AML-193 (cell line): ENCODE measurements at places on chromosomes 16 and 17.

GRCh38 chr17:50356892-50357510 is 11.1 kb downstream of the XYLT2 start:
- no peak for DNase-seq

DNA sequence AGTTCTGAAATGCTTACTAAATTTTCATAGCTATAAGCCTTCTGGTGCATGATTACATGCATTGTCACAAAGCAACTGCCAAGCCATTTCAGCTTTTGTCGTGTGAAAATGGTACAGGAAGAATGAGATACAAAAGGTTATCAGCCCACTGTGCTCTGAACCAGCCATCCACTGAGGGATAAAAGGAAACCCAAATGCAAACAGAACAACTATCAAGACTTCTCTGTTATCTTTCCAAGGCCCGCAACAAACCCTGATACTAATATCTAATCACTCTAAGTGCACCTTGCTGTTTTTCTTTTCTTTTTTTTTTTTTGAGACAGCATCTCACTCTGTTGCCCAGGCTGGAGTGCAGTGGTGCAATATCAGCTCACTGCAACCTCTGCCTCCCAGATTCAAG is 109.0 kb downstream of the FTO start:
- DNase-seq, result no peak

DNA sequence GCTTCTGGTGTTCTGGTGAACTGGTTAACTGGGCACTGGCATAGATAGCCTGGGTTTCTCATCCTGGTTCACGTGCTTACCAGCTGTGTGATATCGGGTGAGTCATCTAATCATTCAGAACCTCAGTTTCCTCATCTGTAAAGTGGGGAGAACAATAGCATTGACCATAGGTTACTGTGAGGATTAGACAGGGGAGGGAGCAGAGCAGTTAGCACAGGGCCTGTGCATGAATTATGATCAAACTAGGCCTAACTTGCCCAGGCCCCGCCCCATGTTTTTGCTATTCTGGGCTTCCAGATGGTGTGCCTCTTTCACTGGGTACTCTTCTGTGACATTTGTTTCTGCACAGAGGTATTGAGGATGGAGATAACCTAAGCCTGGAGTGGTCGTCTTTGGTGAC is 4.6 kb upstream of the KLHL36 start:
- DNase-seq, result no peak

DNA sequence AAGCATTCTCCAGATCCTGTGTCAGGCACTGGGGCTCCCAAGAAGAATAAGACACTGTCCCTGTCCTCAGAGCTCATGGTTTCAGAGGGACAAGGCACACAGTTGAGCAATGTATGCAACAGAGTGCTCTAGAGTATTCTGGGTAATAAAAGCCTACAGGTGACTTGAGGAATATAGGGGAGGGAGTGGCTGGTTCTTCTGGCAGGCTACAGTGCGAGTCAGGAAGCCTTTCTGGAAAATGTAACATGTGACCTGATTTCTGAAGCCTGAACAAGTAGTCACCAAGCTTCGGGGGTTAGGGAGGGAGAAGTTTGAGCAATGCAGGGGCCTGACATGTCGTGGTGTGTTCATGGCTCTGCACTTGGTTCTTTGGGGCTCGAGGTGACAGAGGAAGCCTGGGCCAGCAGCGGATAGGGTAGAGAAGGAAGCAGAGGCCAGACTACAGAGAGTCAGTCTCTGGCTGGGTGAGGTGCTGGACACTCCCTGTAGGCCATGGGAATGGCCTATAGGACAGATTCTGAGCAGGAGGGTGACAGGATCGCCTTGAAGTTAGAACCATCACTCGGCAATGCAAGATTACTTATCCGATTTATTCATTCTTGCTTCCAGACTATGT is 16.0 kb upstream of the LRRC75A start:
- no peak for DNase-seq

DNA sequence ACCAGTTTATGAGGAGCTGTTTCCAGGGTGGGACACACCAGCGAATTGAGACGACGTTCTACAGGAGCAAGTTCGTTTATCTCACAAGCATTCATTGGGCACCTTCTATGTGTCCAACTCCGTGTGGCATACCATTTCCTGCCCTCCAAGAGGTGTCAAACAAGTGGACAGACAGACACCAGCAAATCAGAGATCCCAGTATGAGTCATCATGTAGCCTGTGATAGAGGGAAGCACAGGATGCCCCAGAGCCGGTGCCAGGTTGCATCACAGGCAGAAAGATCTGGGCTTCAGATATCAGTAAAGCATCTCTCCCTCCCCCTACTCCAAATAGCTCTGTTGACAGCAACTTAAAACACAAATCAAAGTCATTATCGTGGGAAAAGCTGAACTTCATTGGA is 31.8 kb upstream of the MAF start:
- DNase-seq, result no peak

DNA sequence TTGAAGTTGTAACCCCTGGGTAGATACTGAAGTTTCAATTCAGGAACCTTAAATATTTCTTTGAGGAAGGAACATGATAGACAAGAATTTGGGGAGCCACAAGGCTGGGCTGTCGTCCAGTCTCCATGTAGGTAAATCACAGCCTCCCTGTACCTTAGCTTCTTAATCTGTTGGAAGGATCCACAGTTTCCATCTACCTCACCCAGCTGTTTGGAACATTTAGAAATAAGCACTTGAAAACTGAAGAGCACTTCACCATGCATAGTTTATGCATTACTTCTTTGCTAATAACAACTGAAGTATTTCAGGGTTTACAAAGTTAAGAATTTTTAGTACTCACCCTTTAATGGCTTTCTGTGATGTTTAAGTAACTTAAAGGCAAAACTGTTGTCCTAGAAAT is 17.2 kb downstream of the TXNDC11 start:
- DNase-seq, result no peak

GRCh38 chr16:7419441-7419840 is 86.8 kb downstream of the RBFOX1 start:
- no peak for DNase-seq

GRCh38 chr16:79250502-79251098 is 349.9 kb downstream of the MAF start:
- no peak for DNase-seq

- DNase-seq, result no peak
Measured at GRCh38 chr17:44386182-44386525, 3.3 kb downstream of the ITGA2B start.

DNA sequence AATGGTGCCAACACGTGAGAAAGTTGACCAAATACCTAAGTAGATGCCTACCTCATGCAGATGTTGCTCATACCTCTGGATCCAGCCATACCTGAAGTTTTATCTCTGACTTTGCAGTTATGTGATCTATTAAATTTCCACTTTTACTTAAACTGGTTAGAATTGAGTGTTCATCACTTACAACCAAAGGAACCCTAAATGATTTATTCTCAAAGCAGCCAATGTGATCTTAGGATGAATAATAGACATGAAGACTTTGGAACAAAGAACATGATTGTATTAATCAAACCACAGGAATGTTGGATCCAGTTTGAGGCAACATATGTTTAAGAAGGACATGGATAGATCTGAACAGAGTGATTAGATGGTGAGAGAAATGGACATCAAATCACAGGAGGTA is 68.7 kb downstream of the IRX6 start:
- DNase-seq, result no peak

GRCh38 chr17:51456942-51457341 is 196.6 kb downstream of the UTP18 start:
- DNase-seq, result no peak

DNA sequence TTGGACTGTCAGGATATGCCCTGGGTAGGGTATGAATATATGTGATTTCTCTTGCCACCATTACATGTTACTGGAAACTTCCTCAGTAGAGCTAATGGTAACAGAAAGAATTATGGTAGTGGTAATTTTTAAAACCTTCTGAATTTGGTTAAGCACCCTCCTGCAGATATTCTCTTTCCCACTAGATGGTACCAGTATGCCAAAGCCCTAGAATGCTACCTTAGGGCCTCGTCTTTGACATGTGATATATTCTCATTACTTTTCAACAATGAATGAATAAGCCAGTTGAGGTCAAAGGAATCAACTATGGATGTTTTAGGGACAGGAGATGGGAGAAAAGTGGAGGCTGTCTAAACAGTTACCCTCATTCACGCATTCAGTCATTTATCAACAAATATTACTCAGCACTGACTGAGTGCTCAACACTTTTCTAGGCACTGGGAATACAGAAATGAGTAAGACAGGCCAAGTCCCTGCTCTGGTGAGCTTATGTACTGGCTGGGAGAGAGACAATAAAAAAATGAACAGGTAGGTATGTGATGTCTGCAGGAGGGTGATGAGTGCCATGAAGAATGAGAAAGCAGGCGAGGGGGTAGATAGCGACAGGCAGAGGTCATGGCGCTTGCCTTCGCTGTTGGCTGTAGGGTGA is 14.7 kb downstream of the CDH13 start:
- DNase-seq, result no peak

DNA sequence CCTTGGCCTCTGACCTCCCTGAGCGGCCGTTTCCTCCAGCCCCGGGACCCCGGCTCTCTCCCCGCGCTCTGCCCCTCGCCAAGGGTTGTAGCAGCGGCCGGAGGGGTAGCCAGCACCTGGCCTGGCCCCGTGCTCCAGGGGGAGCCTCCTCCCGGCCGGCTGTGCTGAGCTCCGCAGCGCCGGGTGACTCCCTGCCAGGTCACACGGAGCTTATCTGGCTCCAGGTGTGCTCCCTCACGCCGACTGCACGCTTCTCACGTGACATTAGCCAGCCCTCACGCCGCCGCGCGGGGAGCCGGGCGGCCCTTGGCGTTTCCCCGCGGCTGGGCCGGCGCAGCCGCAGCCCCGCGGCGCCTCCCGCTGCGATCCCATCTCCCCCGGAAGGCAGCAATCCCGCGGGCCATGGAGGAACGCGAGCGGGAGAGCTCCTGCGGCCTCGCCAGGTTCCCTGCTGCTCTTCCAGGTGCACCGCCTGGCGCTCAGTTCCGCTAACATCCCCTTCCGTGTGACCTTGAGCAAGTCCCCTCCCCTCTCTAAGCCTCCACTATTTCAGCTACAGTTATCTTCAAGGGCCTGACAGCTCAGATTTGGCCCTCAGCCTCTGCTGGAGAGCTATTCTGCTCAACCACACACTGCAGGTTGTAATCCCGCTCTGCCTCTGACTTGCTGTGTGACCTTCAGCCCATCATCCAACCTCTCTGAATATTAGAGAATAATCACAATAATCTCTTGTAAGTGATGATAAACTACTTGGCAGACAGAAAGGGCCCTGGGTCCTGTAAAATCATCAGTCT is 3.4 kb downstream of the MYO18A start:
- peak; percentile 64 for DNase-seq

DNA sequence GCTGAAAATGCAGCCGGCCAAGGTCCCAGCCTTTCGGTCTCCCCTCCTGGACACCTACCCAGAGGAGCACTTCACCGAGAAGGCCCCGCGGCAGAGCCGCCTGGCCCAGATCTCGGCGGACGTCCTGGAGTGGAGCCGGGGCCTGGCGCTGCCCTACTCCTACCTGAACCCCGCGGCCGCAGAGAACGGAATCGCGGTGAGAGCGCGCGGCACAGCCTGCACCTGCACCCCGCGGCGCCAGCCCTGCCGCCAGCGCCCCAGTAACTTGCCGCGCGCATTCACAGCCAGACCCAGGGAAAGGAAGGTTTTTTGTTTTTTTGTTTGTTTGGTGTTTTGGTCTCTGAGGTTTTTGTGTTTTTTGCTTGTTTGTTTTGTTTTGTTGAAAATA is 15.2 kb downstream of the ALOX12B start:
- DNase-seq, result no peak

GRCh38 chr16:85916141-85916890 is 17.4 kb downstream of the IRF8 start:
- peak; percentile 43 for DNase-seq

- no peak for DNase-seq
Measured at GRCh38 chr17:81401723-81402529, 6.7 kb downstream of the BAHCC1 start.

DNA sequence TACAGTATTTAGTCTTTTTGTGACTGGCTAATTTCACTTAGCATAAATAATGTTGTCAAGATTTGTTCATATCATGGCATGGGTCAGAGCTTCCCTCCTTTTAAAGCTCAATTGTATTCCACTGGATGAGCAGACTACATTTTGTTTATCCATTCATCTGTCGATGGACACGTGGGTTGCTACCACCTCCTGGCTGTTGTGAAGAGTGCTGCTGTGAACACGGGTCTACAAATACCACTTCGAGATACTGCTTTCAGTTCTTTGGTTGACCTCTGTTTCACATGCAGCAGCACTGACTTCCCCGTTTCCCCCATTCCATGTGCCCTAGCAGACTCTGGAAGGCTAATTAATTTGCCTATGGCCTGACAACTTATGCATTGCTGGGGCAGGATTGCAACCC is 285.4 kb downstream of the SHISA9 start:
- no peak for DNase-seq

GRCh38 chr16:747978-748746 is 7.4 kb upstream of the CIAO3 start:
- DNase-seq, result no peak

- no peak for DNase-seq
Measured at GRCh38 chr17:50076591-50077235, 18.4 kb upstream of the PDK2 start.

DNA sequence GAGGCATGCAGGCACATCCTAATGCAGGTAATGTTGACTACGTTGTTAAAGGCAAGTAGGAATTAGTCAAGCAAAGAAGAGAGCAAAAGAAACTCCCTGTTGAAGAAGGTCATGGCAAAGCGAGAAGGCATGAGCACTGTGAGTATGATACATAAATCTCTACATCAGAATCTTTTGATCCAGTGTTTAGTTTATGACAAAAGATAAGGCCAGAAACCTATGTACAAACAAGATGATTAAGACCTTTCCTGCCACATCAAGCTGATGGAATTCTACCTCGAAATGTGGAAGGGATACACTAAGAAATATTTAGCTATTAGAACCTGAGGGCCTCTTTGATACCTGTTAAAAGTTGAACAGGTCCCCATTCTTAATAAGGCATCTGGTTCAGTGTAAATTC is 20.2 kb downstream of the SYCE1L start:
- DNase-seq, result no peak

DNA sequence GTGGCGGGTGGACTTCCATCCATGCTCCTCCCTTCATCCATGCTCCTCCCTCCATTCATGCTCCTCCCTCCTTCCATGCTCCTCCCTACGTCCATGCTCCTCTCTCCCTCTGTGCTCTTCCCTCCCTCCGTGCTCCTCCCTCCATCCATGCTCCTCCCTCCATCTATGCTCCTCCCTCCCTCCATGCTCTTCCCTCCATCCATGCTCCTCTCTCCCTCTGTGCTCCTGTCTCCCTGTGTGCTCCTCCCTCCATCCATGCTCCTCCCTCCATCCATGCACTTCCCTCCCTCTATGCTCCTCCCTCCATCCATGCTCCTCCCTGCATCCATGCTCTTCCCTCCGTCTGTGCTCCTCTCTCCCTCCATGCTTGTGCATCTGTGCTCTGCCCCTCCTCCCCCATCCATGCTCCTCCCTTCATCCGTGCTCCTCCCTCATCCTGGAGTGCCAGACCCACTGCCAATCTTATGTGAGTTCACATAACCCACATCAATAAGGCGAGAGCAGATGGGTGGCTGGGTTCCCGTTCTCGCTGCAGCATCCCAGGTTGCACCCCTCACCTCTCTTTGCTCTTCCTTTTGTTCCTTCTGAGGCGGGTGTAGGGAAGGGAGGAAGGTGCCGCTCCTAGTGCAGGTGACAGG is 22.8 kb downstream of the KSR1 start:
- DNase-seq, result no peak
